Left renal cortex interstitium (tissue), 4 donors: ENCODE measurements at places on chromosomes 7 and 10.

- no peak for DNase-seq
These were observed 376.9 kb downstream of the LRRTM3 start for GRCh38 chr10:67302701-67303100.

DNA sequence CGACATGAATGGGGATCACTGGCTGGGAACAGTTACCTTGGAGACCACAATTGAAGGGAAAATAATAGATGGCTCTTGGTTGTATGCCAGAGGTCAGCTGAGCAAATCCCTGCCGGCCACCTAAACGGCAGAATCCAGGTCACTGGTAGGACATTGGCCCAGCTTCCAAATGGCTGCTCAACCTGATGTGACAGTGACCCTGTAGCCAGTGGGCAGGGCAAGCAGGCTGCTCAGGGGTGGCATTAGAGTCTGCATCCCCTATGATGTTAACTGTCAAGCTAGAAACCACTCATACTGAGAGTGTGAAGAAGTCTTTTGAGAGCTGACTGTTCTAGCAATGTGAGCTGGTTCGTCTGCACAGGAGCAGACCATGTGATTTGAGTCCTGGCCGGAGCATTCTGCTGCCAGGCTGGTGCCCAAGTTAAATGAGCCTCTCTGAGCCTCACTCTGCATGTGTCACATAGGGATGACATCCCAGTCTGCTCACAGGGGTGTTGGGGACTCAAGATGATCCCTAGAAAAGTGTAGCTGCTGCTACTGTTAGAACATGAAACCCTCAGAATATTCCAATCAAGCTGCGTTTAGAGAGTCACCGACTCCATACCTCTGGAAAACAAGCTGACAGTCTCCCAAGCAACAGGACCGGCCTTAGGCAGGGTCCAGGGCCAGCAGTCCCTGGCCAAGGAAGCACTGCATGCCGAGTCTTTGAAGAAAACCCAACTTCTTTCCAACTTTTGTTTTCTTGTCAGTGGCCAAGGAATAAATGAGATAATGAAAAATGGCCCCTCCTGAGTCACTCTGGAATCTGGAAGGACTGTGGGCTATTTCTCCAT is 69.7 kb downstream of the VWA2 start:
- DNase-seq: no peak

DNA sequence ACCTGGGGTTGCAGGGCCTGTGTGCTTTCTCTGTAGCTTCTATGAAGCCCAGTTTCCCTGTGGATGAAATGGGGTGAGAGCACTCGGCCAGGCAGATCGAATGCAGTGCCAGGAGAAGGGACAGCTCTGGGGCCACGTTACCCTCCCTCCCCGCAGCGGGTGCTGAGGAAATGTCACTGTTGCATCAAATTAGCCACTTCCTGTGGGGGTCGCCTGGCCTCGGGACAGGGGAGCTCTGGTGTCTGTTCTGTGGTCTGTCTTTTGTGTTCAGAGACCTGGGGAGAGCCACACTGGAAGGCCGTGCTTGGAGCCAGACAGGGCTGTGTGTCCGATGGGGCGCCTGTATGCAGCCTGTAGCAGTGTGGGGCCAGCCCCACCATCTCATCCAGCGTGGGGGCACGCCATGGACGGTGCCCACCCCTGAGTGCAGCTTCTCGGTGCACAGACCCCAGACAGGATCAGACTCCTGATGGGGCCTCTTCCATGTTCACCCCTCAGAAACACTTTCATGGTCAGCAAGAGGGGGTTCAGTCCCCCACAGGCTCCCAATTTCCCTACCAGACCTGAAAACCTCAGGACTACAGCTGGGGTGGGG is 13.6 kb downstream of the TTYH3 start:
- no peak for DNase-seq

- DNase-seq: no peak
These were observed 143.3 kb downstream of the KCNMA1 start for GRCh38 chr10:77494327-77494726.

- no peak for DNase-seq
These were observed 126.9 kb downstream of the CXCL12 start for GRCh38 chr10:44258019-44258418.

DNA sequence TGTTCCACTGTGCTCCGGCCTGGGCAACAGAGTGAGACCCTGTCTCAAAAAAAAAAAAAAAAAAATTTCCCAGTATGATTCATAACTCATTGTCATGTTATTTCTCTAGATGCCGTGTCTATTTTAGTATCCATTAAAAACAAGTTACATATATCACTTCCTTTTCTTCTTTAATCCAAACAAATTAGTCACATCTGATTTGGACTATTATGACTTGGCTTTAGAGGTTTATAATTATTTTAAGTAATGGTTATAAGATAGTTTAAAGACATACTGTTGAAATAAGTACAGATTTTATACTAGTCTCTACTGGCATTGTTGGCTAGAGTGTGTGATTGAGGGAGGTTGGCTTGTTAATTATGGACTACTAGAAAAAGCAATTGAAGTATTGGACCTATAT is 53.3 kb downstream of the ZMYND11 start:
- no peak for DNase-seq

- no peak for DNase-seq
These were observed 18.7 kb downstream of the KIFBP start for GRCh38 chr10:69007260-69007659.

DNA sequence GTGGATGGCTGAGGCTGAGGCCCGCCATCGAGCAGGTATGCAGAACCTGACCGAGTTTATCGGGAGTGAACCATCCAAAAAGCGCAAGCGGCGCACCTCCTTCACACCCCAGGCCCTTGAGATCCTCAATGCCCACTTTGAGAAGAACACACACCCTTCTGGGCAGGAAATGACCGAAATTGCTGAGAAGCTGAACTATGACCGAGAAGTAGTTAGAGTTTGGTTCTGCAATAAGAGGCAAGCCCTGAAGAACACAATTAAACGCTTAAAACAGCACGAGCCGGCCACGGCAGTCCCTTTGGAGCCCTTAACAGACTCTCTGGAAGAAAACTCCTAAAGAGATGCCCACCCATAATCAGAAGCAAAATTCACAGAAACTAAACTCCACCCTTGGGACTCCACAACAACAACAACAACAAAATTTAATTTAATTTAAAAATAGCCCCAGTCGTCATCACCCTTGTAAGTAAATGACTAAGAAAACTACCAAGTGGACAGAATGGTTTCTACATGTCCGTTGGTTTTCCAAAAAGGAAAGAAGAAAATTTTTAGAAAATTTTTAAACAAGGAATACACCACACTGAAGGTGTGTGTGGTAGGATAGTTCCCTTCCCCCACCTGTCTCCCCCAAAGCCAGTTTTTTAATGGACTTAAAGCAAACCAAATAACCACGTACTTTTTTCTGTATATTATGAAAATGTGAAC is 101.7 kb upstream of the YAE1 start:
- no peak for DNase-seq

- no peak for DNase-seq
These were observed 129.9 kb upstream of the TAC1 start for GRCh38 chr7:97601931-97602457.

DNA sequence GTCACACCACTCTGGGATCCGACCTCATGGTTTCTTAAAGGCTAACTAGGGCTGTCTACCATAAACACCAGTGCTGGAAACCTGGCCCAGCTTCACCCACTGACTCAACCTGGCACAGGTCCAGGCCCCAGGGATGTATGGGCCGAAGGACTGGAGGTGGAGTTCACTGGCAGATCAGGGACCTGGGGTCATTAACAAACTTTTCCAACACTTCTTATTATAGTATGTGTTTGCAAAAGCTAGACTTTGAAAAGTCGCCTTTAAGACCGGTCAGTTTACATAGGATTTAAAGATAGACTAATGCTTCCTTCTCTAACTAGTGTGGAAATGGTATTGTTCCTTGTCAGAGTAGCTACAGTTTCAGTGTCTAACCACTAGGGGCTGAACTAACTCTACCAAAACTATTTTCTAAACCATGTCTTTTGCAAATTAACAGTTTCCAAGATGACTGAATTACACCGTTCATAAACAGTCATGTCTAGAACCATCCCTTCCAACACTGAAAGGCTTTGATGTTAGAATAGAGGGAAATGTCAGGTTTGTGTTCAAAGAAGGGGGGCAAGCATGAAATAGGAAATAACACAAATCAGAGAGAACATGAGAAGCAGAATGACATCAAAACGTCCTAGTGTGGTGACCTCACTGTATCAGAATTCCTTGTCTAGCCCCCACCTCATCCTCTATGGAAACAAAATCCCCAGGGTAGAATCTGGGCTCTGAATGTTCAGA is 29.7 kb downstream of the STN1 start:
- DNase-seq: no peak

DNA sequence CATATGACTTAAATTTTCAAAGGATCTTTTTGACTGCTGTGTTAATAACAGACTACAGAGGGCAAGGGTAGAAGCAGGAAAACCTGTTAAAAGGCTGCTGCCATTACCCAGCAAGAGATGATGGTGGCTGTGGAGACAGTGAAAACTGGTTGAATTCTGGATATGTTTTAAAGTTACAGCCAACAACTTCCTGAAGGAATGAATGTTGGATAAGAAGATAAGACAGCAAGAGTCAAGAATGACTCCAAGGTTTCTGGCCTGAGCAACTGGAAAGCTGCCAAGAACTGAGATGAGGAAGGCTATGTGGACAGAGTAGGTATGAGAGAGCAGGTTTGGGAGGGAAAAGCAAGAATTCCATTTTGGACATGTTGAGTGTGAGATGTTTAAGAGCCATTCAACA is 19.1 kb downstream of the CNOT4 start:
- DNase-seq: no peak

GRCh38 chr10:87987206-87987605 is 123.8 kb downstream of the PTEN start:
- DNase-seq: no peak

- DNase-seq: no peak
These were observed 502.4 kb downstream of the GRM8 start for GRCh38 chr7:126750207-126750911.

- no peak for DNase-seq
These were observed 45.4 kb upstream of the NAMPT start for GRCh38 chr7:106329971-106330733.

GRCh38 chr7:6258440-6259182 is 13.8 kb downstream of the CYTH3 start:
- no peak for DNase-seq

DNA sequence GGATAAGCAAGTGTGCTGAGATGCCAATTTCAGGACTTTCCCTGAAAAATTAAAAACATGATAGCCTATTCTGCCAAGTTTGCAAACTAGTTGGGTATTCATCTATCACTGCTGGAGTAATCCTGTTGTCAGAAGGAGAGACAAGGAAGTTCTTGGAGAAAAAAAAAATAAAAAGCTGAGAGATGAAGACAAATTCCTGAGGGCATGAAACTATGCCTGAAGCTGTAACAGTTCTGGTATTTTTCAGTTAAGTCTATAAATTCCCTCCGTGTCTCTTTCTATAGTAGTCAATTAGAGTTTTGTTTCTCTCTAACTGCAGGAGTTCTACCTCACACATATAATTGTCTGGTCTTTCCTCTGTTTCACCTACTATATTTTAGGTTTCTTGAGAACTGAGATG is 95.7 kb downstream of the DGKB start:
- DNase-seq: no peak

DNA sequence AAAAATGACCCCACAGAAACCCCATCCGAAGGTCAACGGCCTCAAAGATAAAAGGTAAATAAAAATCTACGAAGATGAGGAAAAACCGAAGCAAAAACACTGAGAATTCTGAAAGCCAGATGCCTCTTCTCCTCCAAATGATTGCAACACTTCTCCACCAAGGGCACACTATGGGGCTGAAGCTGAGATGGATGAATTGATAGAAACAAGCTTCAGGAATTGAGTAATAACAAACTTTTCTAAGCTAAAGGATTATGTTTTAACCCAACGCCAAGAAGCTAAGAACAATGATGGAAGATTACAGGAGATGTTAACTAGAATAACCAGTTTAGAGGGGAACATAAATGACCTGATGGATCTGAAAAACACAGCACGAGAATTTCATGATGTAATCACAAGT is 127.8 kb downstream of the MACC1 start:
- no peak for DNase-seq

DNA sequence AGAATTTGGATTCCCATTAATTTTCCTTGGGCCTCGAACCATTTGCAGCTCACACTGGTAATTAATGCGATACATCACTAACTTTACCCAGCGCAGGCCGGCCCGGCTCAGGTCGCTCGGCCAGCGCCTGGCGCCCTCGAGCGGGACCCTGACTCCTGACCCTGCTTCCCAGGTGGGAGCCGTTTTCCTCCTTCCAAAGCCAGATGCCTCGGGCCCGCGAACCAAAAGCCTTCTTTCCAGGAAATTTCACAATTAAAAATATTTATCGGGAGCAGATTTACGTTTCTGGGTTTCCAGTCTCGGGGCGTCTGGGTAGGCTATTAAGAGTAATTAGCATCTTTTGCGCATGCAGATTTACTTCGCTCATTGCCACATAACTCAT is 12.2 kb downstream of the LBX1 start:
- no peak for DNase-seq

DNA sequence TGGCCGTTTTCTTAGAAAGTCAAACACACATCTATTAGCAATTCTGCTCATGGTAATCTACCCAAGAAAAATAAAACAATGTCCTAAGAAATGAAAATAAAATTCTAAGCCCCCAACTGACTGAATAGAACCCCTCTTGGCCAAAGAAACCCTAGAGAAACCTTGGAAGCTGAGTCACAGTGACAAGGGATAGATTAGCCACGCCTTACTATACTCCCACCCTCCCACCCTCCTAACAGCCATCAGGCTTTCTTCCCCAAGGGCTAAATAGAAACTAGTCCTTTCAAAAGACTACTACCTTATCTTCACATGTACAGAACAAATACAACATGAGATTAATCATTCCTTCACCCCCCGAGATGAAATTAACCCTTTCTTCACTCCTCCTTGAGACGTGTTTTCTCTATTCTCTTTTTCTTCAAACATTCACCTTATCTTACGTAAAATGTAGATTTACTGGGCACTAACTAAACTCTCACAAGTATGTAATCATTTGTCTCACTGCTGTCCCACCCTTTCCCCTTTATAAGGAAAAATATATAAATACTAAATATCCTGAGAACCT is 57.5 kb downstream of the HTR7 start:
- no peak for DNase-seq

DNA sequence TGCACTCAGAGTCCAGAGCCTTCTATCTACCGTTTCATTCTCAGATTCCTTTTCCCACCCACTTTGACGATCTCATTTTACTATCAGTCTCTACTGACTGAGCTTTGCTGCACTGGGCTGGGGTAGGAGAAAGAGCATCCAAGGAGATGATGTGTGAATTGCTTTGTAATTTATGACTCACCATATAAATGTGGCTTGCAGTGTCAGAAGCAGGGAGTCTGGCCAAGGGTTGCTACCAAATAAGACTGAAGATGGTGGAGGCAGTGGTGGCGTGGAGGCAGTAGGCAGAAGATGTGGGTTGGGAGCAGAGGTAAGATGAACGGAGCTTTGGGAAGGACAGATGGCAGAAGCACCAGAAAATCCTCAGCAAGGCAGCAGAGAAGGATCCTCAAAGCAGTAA is 73.3 kb upstream of the AGK start:
- no peak for DNase-seq
